ENCODE measurements at places on chromosomes 12 and 14. TPM values are rescaled to one million over a fixed set of nuclear protein-coding genes. Genes with fewer than 3 reads are reported as not detected.

Gene DLGAP5
- total RNA-seq: 110 TPM

Gene OVCH1
- total RNA-seq: not detected

Gene KCNC2
- not detected for total RNA-seq

Gene ATL1
- total RNA-seq: 1.4 TPM

- no peak overlapping the region for H3K27ac ChIP-seq
- H3K4me3 ChIP-seq: no peak overlapping the region
- H3K27me3 ChIP-seq: no peaks in the 10 kb centered on the region
- H3K4me1 ChIP-seq: no peaks in the 10 kb centered on the region
- no peaks in the 10 kb centered on the region for H3K36me3 ChIP-seq
Observed at GRCh38 chr14:101587441-101587911, 26.2 kb downstream of the DIO3 start.

DNA sequence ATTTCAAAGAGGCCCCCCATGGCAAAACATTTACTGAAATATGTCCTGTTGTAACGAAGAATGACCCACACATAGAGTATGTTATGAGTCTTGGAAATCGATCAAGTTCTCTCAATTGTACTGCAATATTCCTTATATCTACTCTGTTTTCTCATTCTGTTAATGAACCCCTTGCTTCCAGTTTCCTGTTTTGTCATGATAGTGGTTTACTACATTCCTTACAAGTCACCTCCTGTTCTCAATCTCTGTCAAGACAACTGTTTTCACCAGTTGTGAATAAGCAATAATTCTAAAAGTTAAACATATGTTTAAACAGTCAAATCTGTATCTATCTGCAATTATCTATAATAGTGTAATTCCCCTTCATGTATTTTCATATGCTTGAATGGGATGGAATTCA is 16.4 kb upstream of the ARID2 start:
- peaks cover 14% of the 10 kb centered on the region for H3K36me3 ChIP-seq
- no peak for DNase-seq
- H3K4me1 ChIP-seq: peaks cover 7% of the 10 kb centered on the region
- no peaks in the 10 kb centered on the region for H3K27me3 ChIP-seq

DNA sequence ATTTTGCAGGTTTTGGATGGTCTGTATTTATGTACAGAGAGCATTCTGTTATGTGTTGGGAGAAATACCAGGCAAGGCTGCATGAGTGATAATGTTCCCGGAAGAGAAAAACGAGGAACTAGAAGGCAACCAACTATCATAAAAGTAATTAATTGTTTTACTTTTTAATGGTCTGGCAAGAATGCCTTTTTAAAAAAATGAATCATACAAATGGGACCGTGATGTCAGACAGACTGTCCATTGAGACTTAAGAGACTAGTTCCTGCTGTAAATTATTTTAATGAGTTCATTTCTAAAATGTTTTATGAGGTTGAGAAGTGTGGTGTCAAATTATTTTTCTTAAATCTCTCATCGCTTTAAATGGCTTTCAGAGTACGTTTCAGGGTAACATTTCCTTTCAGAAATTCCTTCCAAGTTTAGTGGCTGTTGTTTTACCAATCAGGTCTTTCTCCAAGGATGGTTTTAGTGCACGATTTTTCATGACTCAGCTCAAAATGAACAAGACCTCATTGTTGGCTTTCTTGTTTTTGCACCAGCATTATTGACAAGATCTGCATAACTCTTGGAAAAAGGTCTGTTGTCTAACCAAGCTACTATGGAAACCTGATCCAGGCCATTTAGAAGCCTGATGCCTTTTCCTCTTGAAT is 86.1 kb upstream of the ARHGAP5 start:
- DNase-seq: no peak
- H3K4me3 ChIP-seq: no peak overlapping the region
- no peak overlapping the region for H3K27ac ChIP-seq
- H3K27me3 ChIP-seq: no peaks in the 10 kb centered on the region
- no peaks in the 10 kb centered on the region for H3K4me1 ChIP-seq

DNA sequence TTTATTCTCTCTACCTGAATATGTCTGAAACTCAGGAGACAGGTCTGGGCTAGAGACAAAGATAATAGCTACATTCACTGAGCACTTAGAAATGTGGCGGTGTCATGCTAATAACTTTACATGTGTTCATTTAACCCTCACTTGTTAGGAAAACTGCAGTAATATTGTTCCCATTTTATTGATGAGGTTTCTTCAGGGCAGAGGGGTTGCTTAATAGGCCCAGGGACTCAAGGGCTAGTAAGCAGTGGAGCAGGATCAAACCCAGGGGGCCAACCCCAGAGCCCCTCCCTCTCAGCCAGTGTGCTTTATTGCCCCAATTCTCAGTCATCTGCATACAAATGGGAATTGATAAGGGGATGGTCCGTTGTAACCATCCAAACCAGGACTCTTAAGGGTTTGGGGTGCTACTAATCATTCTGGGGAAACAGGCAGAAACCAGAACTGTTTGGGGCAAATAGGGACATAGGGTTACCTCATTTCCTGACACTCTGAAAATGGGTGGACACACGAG is 142.8 kb upstream of the AMIGO2 start:
- no peak for DNase-seq
- peaks cover 73% of the 10 kb centered on the region for H3K36me3 ChIP-seq
- no peaks in the 10 kb centered on the region for H3K27me3 ChIP-seq
- H3K4me3 ChIP-seq: peak overlapping the region; percentile 71

GRCh38 chr12:94712815-94713515 is 62.6 kb upstream of the TMCC3 start:
- H3K4me3 ChIP-seq: no peak overlapping the region
- H3K27ac ChIP-seq: no peak overlapping the region

GRCh38 chr12:107033758-107034739 is 47.1 kb upstream of the MTERF2 start:
- peaks cover 11% of the 10 kb centered on the region for H3K36me3 ChIP-seq
- H3K4me1 ChIP-seq: no peaks in the 10 kb centered on the region
- no peak overlapping the region for H3K27ac ChIP-seq
- H3K27me3 ChIP-seq: no peaks in the 10 kb centered on the region
- no peak for DNase-seq
- H3K4me3 ChIP-seq: no peak overlapping the region

- no peak overlapping the region for H3K4me3 ChIP-seq
- H3K4me1 ChIP-seq: peaks cover 3% of the 10 kb centered on the region
- H3K27me3 ChIP-seq: peaks cover 4% of the 10 kb centered on the region
- DNase-seq: no peak
- peaks cover 3% of the 10 kb centered on the region for H3K36me3 ChIP-seq
Observed at GRCh38 chr14:59417311-59417710, 47.9 kb downstream of the GPR135 start.

Data from activated CD8-positive, alpha-beta T cell treated with anti-CD3 and anti-CD28 coated beads, Interleukin-2, amount 10 ng/mL, durations not matched to agents 7 days and 5 days (primary cell).